ENCODE measurements at places on chromosomes 3 and 15. TPM values are rescaled to one million over a fixed set of nuclear protein-coding genes. Genes with fewer than 3 reads are reported as not detected.

The ADAMTS17 gene
- 5.5 TPM for total RNA-seq

The CD96 gene
- not detected for total RNA-seq

The MSL2 gene
- 8.8 TPM for total RNA-seq

The GPR176 gene
- 5.6 TPM for total RNA-seq

The PLS1 gene
- total RNA-seq = 5.0 TPM

The RAD18 gene
- total RNA-seq = 5.9 TPM

The POLQ gene
- total RNA-seq = 3.0 TPM

- DNase-seq = peak; percentile 27
These were observed 69.5 kb upstream of the NEO1 start for GRCh38 chr15:72982714-72983113.

GRCh38 chr3:77467702-77468625 is 428.1 kb downstream of the ROBO2 start:
- peak; percentile 26 for DNase-seq

DNA sequence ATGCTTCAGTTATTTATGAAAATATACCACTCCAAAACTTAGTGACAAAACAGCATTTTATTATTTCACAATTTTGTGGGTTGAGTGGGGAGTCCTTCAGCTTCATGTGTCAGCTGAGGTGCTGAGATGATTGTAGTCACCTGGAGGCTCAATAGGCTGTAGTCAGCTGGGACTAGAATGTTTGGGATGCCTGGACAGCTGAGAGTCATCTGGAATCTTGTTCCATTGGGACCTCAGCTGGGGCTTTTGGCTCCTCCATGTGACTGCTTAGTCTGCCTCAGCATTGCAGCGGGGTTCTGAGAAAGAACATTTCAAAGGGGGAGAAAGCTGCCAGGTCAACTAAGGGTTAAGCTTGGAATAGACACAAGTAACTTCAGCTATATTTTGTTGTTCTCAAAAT is 13.4 kb downstream of the STT3B start:
- DNase-seq = peak; percentile 33

DNA sequence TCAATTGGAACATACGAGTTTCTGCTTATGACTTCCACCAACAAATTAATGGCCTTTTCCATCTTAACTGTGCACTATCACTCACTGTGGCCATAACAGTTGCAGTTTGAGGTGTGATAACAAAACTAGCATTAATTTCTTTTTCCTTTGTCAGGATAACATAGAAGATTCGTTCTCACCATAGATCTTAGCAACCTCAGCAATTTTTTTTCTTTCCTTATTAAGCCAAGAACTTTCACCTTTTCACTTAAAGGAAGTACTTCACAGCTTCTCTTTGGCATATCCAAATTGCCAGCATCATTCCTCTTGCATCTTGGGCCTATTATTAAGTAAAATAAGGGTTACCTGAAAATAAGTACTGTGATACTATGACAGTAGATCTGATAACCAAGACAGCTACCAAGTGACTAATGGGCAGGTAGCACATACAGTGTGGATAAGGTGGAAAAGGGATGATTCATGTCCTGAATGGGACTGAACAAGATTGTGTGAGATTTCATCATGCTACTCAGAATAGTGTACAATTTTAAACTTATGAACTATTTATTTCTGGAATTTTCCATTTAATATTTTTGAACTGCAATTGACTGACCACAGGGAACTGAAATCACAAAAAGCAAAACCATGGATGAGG is 46.6 kb downstream of the CEP70 start:
- no peak for DNase-seq

- DNase-seq = no peak
These were observed 15.5 kb downstream of the STIMATE start for GRCh38 chr3:52881871-52882270.

GRCh38 chr3:138947495-138948121 is 591 bp downstream of the FOXL2NB start:
- DNase-seq = no peak

DNA sequence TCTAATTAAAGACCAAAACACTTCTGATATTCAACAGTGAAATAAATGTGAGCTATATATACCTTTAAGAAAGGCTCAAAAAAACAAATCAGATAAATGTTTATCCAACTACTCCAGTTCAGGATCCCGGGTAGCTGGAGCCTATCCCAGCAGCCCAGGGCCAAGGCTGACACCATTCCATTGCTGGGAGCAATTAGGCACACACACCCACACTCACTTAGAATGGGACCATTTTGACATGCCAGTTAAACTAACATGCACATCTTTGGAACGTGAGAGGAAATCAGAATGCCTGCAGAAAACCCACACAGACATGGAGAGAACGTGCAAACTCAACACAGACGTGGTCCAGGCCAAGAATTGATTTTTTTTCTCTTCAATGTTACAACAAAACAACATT is 30.0 kb upstream of the PLSCR4 start:
- no peak for DNase-seq

GRCh38 chr15:41775651-41776050 is 1.4 kb downstream of the MAPKBP1 start:
- peak; percentile 62 for DNase-seq

GRCh38 chr3:13323822-13324221 is 96.3 kb downstream of the NUP210 start:
- DNase-seq = no peak

DNA sequence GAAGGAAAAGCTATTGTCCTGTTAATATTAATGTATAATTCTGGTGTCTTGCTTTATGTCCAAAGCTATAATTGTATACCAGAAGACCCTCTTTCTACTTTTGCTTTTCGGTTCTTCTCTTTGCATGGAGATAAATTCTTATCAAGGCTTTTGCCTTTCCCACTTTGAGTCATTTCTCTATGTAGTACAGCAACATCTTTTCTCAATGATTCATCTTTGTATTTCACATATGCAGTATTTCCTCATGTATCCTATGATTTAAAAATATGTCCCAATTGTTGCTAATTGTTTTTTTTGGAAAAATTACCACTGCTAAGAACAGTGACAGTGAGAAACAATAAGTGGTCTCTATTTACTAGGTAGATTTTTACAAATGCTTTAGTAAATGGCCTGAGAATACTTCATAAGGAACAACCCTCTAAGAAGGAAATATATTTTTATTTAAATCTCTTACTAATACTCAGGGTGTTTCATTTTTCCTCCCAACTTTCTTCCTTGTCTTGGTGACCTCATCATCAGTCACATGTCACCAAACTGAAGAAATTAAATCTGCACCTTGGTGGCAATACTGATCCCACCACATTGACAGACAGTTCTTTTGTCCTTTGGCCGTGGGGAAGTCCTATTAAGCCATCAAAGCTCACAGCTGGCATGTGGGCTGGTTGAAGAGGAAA is 290.6 kb downstream of the SATB1 start:
- peak; percentile 68 for DNase-seq

DNA sequence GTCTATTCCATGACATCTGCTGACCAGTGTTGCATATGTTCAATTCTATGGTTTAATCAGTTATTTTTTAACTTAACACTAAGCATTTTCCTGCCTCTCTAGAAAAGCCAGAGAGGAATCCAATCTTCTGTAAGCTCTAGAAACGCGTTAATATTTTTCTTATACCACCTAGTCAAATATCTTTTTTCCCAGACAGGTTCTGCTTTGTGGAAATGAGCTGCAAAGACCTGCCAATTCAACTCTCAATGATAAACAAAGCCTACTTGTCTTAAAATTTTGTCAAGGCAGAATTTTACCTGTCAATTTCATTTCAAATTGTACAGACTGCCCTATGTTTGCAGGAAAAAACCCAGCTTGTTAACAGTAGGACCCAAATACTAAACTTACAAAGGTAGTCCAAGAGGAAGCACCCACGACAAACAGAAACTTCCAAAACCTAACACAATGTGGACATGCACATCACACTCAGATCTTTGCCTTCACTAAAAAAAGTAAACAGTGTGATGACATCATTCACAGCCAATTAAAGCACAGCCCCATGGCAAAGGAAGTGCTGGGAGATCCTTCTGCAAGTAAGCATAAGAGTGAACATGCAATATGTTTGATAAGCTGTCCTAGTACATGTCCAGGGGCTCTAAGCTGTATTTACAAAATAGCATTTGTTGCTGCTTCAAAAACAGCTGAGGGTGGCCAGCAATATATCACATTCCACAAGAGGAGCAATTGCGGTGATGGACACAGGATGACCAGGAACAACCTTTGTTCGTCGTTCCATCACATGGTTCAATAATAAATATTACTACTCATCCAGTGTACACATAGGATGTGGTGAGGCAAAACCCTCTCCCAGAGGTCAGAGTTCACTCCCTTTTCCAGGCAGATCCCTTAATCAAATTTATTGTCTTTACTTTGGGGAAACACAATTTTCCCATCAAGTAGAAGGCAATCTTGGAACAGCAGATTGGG is 139.4 kb upstream of the TSC22D2 start:
- DNase-seq = no peak

DNA sequence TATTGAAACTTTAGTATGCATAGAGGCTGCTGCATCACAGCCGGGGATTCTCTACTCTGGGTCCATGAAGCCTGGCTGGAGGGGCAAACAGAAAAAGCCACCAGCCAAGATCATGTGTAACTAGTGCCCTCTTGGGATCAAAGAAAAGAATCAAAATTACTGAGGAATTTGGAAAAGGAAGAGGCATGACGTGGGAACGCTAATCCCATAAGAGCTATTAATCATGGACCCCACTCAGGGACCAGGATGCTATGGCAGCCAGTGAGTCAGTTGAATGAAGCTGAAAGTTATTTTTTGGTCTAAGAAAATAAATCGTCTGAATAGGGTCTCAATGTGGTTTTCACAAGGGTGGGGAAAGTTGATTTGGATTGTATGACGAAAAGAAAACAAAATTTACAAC is 1165.1 kb downstream of the ROBO2 start:
- peak; percentile 66 for DNase-seq

GRCh38 chr3:120648290-120648689 is 33.7 kb downstream of the HGD start:
- DNase-seq = no peak

- no peak for DNase-seq
These were observed 915 bp upstream of the KCTD6 start for GRCh38 chr3:58490860-58491501.

Measured in cardiac muscle cell (in vitro differentiated cells and primary cell).